ENCODE measurements at places on chromosomes 2 and 18.

- DNase-seq, result no peak
Measured at GRCh38 chr2:241267249-241268067, 48.0 kb downstream of the HDLBP start.

GRCh38 chr18:48412339-48412929 is 3.3 kb upstream of the ZBTB7C start:
- no peak for DNase-seq

DNA sequence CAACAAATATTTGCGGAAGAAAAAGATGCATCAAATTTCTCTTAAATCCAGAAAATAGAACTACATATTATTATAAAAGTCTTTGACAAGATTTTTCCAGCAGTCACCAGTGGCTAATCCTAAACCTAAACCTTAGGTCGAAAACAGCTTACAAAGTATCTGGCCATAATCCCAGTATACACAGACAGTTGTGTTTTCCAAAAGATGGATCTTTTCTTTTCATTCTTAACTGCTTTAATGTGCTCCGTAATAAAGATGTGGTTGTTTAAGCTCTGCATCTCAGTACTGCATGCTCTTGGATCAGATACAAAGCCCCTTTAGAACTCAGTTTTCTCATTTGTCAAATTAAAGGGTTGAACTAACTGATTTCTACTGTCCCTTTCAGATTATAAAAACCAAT is 247.8 kb downstream of the TXNL1 start:
- DNase-seq, result no peak

- no peak for DNase-seq
Measured at GRCh38 chr2:139773720-139774277, 993.6 kb upstream of the NXPH2 start.

DNA sequence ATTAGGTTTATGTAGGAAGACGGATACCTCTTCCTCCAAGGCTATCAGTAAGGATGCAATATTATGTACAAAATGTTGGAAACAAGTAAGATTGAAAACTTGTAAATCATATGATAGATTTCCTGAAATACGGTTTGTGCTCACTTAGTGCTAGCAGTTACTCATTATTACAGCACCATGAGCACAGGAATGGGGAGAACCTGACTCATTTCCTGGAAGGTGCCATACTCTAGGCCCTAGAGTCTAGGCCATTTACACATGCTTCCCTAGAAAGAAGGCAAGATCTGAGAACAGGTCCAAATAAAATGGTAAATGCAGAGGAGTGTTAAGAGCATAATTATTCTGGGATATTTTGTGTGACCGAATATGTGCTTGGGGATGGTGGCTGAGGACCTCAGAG is 467.7 kb upstream of the CELF4 start:
- no peak for DNase-seq

DNA sequence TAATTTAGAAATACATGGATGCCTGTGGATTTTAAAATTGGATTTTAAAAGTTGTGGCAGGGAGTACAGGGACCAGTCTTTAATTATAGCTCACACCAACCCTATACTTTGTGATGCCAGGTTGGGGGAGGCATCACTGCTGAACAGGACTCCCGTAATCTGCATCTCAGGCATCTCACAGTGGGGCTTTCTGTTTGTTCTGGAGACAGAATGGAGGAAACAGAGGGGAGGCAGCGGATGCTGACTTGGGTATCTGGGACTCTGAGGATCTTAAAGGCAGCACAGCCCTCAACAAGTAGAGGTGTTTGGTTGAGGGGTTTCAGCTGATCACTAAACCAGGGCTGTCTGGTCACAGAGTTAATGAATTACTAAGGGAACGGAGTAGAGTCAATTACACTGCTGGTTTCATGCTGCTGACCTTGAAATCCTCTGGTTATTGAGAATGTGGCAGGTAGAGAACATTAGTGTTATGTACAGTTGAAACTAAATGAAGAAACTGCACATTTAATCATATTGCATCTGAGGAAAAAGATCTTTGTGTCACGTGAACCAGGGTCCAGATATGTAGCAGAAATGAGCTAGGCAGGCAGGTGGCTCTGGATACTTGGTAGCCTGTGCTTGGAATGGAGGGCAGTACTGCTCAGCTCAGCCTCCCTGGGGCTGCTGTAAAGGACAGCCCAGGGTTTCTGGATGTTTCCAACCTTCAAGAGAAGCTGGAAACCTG is 40.3 kb downstream of the FHOD3 start:
- no peak for DNase-seq

DNA sequence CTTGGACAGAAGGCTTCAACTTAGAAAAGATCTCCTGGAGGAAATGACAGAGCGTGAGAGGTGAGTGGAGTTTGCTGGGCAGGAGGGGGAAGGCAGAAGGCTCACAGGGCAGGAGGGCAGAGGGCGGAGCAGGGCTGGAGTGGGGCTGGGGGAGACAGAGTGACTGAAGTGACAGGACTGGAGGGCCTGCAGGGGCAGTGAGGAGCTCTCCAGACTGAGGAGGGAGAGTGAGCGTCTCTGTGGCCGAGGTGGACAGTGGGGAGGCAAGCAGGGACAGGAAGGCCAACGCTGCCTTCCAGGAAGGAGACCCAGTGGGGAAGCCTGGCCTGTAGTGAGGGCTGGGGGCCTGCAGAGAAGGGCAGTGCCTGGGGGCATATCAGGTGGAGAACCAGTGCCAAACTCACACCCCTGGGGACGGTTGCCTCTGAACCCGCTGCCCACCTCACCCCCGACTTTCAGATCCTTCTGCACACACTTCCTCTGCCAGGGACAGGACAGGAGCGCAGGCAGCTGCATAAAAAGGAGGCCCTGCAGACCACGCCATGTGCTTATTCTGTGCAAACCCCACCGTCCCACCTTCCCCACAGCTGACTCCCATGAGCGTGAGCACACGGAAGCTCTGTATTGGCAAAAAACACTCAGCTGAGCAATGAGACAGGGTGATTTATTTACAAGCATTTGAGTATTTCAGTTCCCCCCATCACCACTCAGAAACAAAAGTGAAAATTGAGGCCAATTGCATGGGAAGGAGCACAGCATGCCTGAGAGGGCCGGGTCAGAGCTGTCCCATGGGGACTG is 244.3 kb downstream of the FAM210A start:
- no peak for DNase-seq

GRCh38 chr2:60523963-60524362 is 29.5 kb downstream of the BCL11A start:
- no peak for DNase-seq

- no peak for DNase-seq
Measured at GRCh38 chr2:165796129-165796528, 2.1 kb upstream of the GALNT3 start.

DNA sequence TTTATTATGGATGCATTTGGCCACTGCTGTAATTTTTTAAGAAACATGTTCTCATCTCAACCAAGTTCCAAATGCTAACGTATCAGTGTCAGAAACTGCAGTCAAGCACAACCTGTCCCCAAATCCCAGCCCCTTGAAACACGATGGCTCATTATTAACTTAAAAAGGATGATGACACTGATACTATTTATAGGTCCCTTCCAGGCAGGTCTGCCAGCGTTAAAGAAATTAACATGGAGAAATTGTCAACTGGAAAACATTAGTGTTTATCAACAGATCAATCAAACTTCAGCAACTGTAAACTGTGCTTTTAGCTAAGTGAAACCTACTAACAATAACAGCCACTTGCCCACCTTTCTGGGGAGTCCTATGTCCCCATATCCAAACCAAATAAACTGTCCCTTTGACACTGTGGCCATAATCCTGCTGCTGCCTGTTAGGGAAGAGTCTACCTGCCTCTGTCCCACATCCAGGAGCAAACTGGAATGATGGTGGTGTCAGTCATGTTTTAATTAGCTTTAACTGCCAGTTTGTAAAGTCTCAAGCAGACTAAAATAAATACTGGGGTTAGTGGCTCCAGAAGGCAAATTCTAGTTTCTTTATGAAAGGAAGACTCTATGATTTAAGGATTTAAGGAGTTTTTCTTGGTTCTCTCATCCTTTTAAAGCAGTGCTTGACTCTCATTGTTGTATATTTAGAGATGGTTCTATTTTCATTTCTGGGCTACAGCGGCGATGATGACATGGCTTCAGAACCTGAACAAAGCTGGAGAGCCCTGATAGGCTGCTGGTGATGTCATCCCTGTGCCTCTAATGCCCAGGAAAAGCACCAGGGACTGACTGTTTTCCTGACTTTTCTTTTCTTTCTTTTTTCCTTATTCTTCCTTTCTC is 583.6 kb upstream of the PIK3C3 start:
- DNase-seq, result no peak

DNA sequence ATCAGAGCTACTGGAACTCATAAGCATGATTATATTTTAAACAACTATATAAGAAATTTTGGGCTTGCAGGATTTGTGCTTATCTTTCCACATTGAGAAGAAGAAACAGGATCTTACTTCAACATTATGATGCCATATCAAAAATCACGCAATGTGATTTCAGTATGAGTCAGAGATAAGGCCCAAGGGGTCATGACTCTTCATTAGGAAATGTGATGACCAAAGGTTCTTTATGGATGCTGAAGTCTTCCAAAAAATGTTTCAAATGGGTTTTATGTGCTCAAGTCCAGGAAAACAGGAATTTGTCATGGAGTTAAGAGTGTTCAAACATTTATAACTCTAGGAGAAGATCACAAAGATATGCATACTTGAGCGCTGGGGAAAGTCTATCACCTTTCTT is 7.8 kb upstream of the SERPINB2 start:
- DNase-seq, result no peak

GRCh38 chr18:39845106-39845505 is 2109.9 kb upstream of the PIK3C3 start:
- no peak for DNase-seq
